ENCODE measurements at places on chromosomes 16 and 17.

DNA sequence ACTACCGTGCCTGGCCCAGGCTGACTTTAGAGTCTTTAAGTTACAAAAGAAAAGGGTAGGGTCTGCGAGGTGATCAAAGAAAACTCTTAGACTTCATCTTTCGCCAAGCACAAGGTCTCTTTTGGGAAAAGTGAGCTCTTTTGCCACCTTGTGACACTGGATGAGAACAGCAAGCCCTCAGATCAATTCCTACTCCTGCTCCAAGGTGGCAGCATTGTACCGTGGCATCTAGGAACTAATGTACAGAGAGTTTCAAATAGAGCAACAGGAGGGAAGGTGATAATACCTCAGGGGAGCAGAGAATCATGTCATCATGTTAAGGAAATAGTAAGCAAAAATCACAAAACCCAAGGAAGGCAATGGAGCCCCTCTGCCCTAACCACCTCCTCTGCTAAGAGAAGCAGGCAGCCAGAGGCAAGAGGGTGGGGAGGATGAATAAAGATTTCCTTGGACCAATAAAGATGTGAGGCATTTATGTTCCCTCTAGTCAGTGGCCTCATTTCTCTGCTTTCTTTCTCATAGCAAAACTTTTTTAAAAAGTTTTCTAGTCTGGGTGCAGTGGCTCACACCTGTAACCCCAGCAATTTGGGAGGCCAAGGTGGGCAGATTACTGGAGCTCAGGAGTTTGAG is 2.1 kb upstream of the C17orf78 start:
- peak; percentile 80 for DNase-seq

GRCh38 chr16:1942047-1942809 is 771 bp downstream of the MSRB1 start:
- DNase-seq: no peak

- peak; percentile 88 for DNase-seq
Measured at GRCh38 chr17:76557368-76558197, 17.7 kb downstream of the PRCD start.

DNA sequence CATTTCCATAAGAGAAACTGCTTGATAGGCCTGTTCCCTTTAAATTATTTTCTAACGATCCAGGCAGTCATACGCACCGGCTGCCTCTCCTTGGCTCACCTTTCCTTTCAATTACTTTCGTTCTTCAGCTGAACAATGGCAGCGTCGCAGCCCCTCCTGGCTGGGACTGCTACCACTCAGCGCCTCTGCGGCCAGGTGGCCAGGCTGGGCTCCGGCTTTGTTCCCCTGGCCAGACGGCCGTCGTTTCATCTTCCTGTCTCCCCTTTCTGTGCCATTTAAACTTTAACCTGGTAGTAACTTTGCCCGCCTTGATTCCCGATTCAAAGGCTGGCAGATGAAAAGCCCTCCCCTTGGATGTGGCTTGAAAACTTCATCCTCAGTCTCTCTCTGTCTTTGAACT is 79.0 kb downstream of the C16orf78 start:
- no peak for DNase-seq

DNA sequence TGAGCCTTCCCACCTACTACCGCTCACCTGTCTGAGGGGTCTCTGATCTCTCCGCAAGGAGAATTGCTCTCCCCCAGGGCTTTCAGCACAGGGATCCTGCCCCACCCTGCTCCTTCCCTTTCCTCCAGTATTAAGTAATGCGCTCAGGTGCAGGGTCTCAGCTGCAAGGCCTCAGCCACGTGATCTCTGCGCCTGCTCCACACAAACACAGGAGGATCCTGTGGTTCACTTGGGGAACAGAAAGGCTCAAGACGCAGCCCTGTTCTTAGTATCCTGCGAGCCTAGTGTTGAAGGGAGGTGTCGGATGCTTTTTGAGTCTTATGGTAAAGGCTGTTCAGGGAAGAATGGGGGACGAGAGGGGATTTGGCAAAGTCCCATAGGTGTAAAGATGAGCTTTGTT is 41.6 kb upstream of the GCSH start:
- DNase-seq: no peak

- no peak for DNase-seq
Measured at GRCh38 chr16:29814592-29814991, 1.4 kb upstream of the PAGR1 start.

- DNase-seq: no peak
Measured at GRCh38 chr17:18129041-18129502, 20.5 kb downstream of the MYO15A start.

All from putamen (tissue), 1 donor.